ENCODE measurements at places on chromosomes 7 and 10.

DNA sequence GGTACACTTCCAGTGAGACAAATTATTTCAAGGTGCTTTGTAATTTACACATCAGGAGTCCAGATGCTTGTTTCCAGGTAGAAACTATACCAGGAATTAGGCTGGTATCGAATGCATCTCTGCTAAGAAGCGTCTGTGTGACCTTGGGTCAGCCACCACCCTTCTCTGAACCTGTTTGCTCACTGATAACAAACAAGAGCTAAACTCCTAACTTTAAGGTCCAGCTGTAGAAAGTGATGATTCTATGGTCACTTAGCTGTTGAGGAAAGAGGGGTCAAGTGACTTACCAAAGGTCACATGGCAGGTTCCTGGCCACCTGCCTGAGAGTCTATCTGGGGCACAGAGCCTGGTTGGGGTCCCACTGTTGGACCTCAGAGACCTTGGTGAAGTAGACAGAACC, 95.4 kb downstream of the HIF1AN start:
- DNase-seq = no peak

DNA sequence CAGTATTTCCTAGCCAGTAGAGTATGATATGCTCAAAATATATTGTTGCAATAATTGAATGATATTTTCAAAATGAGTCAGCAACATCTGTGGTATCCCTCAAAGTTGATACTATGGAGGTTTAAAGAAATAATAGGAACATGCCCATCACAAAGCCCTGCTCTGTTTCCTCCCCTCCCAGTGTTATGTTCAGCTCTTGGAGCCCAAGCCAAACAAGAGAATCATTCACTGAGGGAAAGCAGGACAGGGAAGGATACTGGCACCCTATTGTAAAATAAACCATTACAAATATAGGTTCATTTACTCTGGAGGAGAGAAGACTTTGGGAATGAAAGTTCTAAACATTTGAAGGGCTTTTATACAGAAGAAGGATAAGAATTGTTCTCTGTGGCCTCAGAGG, 37.6 kb downstream of the SORCS3 start:
- DNase-seq = no peak

DNA sequence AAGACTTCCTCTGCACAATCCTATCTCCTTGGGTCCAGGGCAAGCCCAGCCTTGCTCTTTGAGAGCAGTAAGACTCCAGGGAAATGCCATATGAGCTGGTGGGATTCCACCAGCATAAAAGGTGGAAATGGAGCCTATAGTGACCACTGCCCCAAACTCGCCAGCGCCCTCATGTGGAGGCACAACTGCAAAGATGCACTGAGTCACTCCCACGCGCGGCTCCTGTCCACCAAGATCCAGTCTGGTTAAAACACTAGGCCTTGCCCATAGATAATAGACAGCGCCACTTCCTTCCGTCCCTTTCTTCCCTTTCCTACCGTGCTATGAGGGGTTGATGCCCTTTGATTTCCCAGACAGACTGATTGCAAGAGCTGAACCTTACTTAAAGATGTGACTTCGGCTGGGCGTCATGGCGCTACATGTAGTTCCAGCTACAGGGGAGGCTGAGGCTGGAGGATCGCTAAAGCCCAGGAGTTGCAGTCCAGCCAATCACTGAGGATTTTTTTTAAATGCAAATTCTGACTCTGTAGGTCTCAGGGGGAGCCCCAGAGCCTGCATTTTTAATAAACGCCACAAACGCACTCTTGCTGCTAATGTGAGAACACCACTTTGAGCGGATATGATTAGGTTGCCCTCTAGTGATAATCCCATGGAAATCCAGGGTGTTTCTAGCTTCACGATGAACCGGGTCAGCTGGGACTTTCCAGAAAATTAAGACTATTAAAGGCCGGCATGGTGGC, 136.5 kb downstream of the EPC1 start:
- DNase-seq = no peak

DNA sequence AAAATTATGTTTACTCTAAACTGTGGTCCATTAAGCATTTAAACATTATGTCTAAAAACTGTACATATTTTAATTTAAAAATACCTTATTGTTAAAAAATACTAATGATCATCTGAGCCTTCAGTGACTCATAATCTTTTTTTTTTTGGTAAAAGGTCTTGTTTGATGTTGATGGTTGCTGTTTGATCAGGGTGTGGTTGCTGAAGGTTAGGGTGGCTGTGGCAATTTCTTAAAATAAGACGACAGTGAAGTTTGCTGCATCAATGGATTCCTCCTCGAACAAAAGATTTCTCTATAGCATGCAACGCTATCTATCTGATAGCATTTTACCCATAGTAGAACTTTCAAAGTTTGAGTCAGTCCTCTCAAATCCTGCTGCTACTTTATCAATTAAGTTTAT, 180.0 kb upstream of the AHR start:
- peak; percentile 29 for DNase-seq

DNA sequence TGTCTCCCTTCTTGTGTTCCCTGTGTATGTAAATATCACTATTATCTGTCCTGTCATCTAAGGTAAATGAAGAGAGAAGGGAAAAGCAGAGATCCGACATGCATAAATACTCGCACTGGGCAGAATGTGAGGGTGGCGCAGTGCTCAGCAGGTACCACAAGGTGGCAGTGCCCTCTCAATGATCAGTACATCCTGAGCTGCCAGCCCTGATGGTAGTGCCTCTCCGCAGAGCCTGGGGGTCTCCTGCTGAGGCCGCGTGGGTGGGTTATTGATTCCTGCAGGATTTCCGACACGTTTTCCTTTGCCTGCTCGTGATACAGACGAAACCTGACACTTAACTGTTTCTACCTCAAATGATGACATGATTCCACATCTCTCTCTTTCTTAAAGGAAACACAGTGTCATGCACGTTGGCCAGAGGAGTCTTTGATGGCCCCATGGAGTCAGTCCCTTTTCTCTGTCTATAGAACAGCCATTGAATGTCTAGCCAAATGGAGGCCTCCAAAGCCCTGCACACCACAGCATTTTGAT, 19.8 kb downstream of the RGR start:
- peak; percentile 69 for DNase-seq

DNA sequence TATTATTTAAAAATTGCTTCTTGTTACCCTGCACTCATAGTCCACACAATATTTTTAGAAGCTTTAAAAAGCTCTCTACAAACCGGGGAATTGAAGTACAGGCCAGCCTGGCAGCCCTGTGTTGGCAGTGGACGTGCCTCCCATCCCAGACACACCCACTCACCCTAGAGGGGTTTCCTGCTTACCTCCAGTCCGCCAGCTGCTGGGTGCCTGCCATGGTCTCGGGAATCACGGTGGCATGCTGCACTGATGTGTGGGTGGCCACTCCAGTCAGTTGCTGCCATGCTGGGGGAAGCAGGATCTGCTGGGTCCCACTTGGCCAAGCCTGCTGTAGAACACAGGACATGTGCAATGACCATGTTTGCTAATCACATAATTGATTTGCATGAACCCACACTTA, 80.4 kb downstream of the CLEC2L start:
- DNase-seq = no peak

GRCh38 chr7:130263130-130263529, 3.5 kb upstream of the CPA2 start:
- DNase-seq = no peak

- no peak for DNase-seq
Measured at GRCh38 chr10:5078547-5079180, 15.6 kb upstream of the AKR1C3 start.

- peak; percentile 13 for DNase-seq
Measured at GRCh38 chr7:128914566-128915151, 4.2 kb upstream of the KCP start.

DNA sequence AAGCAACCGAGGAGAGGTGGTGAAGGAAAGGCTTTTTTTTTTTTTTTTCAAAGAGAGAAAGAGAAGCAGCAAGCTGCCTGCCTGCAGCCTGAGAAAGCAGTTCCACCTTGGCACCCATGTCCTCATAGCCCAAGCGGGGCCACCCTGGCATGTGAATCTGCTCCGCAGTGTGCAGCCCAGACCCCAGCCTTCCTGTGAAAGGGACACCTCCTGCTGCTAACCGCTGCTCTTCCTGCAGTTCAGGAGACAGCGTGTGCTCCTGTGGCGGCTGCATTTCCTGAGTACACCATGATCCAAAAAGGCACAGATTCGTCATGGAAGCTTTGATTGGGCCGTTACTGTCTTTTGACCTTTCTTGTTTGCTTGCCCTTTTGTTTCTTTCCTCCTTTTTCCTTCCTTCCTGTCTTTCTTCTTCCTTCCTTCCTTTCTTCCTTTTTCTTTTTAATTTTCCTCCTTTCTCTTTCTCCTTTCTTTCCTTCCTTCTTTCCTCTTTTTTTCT, 38.1 kb downstream of the IKZF1 start:
- peak; percentile 75 for DNase-seq

DNA sequence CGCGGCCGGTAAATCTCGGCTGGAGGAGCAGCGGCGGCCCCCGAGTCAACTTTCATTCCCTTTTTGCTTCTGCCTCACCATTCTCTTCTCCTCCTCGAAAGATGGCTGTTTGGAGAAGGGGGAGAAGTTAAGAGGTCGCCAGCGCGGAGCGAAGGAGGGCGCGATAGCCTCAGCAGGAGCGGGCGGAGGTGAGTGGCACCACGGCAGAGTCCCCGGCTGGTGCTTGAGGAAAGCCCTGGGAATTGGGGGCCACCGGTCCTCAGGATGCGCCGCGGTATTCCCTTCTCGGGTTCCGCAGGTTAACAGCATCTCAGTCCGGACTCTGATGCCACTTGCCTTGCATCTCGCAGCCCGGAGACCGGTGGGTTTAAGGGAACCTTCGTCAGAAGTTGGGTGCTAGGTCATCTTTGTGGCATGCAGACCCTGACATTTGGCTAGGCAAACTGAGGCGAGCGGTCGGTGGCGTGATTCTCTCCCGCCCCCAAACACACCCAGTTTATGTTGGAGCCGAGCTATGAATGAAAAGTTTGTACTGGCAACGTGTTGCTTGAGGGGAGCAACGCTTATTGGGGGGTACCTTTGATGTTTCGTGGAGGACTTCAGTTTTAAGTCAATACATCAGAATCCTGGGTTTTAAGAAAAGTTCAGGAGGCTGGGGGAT, 59.5 kb upstream of the PRPS1L1 start:
- DNase-seq = no peak

DNA sequence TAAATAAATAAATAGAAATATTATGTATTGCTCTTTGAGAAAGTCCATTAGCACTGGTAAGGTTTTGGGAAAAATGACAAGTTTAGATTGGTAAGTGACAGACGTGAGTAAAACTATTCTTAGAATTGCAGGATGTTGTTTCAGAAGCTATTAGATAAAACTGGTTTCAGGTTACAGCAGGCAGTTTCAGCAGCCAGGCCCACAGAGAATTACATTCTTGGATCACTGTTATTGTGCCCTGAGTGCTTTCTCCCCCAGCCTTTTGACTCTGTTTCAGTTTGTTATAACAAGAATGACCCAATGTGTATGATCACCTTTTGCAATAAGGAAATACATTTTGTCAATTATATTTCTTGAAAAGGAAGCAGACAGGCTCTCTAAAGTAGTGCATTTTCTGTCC, 86.5 kb downstream of the DKK1 start:
- no peak for DNase-seq

GRCh38 chr7:65972976-65973375, 9.0 kb downstream of the GUSB start:
- no peak for DNase-seq

- no peak for DNase-seq
Measured at GRCh38 chr10:3619241-3619640, 165.8 kb downstream of the KLF6 start.

DNA sequence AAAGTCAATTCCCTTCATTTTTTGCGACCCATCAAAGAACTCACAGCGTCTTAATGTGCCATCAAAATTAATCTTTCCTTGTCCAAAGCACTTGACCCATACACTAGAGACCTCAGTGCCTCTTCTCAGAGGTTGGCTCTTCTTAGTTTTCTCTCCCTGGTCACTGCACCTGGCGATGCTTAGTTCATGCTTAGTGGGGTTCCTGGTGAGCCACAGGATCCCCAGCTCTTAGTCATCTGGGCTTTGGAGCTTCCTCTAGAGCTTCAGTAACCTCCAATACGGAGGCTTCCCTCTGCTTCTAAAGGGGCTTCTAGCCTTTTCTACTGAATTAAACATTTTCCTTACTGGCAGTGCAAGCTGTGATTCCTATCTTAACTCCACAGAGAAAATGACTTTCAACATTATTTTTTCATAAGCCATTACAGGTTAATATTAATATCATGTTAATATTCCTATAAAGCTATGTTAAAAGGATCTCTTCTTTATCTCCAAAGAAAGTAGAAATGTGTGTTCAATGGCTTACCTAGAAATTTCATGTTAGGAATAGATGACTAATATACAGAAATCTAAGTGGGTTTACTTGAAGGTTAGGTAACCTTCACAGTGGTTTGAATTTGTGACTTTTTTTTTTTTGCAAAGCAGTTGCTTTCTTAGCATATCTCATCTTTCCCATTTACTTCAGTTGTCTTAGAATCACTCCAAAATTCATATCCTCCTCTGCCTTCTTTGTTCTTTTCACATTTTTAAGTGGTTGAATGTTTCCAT, 295.2 kb downstream of the CAMK1D start:
- DNase-seq = no peak

- peak; percentile 50 for DNase-seq
Measured at GRCh38 chr10:30639946-30640786, 10.6 kb upstream of the LYZL2 start.

Data from CD4-positive, alpha-beta T cell treated with Interleukin-17A for 1 hour (primary cell).